Renal cortex interstitium (tissue), 15 donors: ENCODE measurements at places on chromosomes 4 and X.

GRCh38 chrX:136497556-136498052 lies at the start of gene HTATSF1:
Gene HTATSF1, plus strand, starts transcription at chrX:136497592. Its CDS starts 93 bp downstream, at chrX:136497685.
- no peak for DNase-seq

GRCh38 chrX:44401151-44401550 lies 57.7 kb upstream of the EFHC2 start:
- DNase-seq, result no peak

DNA sequence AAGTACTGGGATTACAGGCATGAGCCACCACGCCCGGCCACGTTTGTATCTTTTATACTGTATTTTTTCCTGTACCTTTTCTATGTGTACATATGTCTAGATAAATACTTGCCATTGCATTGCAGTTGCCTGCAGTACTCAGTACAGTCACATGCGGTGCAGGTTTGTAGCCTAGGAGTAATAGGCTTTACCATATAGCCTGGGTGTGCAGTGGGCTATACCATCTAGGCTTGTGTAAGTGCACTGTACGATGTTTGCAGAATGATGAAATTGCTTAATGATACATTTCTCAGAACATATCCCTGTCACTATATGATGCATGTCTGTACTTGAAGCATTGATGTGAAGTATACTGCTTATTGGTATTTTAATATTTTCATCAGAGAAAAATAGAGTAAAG lies 115.4 kb upstream of the PUDP start:
- DNase-seq, result no peak

DNA sequence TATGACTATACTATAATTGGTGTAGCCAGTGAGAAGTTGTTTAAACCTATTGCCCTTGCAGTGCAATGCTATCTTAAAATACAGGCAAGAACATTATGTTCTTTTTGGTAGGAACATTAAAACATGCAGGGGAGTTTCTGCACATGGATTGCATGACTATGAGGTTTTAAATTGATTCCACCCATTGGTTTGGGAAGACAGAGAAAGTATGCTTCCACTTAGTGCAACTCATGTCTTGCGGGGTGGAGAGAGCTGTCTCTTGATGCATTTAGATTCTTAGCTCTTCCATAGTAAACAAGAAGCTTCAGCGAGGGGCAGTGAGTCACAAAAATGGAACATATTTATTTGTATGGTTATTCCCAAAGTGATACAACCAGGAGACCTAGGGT lies 39.5 kb upstream of the RASL11B start:
- no peak for DNase-seq

- DNase-seq, result no peak
These were observed 27.2 kb downstream of the TACC3 start for GRCh38 chr4:1748465-1748995.

GRCh38 chr4:52996261-52997131 lies 134.4 kb downstream of the RASL11B start:
- DNase-seq, result peak; percentile 66

DNA sequence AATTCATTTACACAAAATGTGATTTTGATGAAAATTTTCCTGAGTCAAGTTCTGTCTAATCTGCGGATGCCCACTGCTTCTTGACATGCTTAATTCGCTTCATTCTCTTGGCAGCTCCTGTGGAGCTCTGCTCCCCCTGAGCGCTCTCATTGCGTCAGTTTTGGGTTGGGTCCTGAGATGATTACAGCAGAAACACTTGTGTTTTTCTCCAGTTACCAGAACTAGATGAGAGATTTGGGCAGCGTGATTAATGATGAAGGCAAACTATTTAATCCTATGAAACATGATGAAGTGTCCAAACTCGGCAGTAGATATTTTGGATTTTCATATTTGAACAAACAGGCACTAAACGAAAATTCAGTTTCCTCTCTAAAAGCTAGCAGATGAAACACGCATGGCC lies 4.2 kb upstream of the CXCL1 start:
- DNase-seq, result no peak

DNA sequence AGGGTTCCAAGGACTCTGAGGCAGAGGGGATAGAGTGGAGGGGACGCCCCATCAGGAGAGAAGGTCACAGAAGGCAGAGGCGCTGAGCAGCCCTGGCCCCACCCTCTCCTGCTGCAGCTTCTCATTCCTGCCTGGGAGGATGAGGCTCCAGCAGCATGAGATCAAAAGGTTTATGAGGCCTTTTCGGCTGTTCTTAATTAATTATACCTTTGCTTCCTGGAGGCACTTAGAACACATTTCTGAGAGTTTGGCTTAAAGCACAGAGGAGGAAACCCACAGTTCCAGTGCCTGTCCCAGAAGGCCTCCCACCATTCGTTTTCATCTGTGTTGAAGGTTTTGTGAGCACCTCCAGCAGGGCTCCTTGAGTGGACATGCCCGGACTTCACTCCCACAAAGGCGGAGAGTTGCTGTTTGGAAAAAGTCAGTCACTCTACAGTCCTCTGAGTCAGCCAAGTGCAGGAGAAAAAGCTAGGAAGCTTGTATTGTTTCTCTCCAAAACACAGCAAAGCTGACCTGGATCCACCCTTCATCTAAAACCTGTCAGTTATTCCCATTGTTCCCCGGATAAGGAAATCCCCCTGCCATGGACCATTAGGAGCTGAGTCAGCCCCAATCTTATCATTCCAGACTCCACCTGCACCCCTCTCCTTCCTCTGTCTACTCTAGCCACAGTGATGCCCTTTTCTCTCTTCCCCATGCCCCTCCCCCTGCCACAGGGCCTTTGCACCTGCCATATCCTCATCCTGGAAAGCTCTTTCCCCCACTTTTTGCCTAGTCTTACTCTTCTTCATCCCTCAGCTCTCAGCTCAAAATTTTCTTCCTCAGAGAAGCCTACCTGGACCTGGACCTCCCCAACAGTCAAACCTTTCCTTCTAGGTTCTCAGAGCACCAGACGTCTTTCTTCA lies 276.8 kb downstream of the FBXW7 start:
- peak; percentile 17 for DNase-seq

DNA sequence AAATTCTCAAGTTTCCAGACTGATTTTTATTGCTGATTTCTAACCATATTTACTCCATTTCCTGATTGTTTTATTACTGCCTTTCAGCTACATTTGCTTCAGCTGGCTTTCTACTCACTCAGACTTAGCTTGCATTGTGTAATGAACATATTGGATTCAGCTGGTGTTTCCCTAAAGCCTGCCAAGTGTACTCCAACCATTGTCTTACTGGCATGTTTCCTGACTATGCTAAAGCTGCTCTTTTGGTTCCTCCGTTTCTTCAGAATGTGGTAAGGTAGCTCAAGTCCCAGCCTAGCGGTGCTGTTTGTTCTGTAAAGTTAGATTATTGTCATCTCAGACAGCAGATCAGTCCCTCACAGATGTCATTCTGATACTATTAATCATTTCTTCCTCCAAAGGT lies 53.1 kb upstream of the GLRA2 start:
- DNase-seq, result peak; percentile 48

GRCh38 chr4:76420188-76420761 lies 666 bp downstream of the CCDC158 start:
- no peak for DNase-seq

DNA sequence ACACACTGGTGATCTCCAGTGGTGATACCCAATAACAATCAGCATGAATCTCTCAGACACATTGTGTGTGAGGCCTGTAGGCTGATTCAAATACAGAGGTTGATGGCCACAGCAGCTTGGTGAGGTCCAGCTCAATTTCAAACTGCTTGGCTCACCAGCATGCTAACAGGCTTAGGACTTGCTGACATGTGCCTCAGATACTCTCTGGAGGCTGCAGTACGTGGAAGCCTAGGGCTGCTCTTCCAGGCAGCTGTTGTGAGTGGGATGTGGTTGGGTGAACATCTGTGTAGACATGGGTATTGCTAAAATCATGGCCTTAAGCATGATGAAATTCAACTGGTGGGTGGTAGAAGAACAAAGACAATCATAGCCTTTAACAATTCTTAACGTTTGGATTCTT lies 4.3 kb downstream of the CXCL9 start:
- no peak for DNase-seq

DNA sequence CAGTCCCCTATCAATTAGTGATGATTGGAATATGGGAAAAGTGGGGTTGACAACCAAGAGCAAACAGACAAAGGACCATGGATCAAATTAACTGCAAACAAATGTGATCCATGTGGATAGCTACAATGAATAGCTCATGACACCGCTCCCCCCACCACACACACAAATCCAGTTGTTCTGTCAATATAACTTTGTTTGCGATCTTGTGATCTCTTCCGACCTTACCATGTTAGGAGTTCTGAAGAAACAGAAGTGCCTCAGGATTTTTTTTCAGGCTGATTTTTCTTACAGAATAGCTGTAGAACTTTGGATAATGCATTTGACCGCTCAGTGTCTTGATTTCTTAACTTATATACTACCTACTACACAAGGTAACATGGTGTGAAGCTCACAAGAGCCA lies 116.6 kb downstream of the SH2D1A start:
- DNase-seq, result no peak

GRCh38 chr4:168787334-168787733 lies 222.7 kb downstream of the CBR4 start:
- no peak for DNase-seq

DNA sequence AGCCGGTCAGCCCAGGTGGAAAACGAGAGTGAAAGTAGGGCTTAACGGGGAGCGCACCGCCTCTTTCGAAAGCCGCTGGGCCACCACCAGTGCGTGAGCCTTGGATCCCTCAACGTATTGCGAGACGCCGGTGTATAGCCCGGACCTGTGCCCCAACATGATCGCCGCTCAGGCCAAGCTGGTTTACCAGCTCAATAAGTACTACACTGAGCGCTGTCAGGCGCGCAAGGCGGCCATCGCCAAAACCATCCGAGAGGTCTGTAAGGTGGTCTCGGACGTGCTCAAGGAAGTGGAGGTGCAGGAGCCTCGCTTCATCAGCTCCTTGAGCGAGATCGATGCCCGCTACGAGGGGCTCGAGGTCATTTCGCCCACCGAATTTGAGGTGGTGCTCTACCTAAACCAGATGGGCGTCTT lies 929 bp downstream of the MAB21L2 start:
- no peak for DNase-seq
